Pulmonary artery endothelial cell (primary cell): ENCODE measurements at places on chromosomes 1 and 21.
A peak's percentile ranks its signal among the peaks of the same experiment; 100 is the strongest.

DNA sequence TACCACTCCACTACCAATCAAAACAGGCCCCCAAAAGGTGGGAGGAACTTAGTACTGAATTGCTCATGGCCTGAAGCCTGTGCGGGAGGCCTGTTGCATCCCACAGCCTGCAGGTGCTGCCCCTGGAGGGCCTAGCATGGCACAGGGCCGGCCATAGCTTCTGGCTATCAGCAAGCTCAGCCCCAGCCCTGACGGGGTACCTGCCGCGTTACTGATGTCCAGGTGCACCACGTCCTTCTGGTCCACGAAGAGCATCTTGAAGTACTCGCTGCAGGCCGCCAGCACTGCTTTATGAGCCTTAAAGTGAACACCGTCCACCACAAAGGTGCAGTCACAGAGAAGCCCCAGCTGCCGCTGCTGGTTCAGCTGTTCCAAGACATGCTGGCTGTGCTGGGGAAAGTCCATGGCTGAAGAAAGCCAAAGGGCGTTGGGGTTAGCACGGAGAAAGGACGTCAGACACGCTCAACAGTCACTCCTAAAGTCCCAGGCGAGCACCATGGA, 27.8 kb downstream of the ZBTB17 start:
- DNase-seq: no peak

DNA sequence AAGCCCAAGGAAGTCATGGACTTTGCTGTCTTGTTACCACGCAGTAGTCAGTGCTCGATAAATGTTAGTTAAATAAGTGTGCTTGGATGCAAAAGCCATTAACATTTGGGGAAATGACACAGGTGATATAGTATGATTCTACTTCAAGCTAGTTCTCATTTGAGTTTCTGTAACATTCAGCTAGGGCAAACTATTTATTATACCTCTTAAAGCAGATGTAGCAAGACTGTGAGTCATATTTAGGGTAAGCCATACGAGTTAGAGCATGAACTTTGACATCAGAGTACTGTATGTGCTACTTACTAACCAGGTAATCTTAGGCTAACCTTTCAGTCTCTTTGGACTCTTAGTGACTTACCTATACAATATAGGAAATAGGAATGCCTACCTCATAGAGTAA, 21.0 kb downstream of the CLCA4 start:
- DNase-seq: no peak

- no peak for DNase-seq
Measured at GRCh38 chr1:222867316-222867715, 52.5 kb downstream of the DISP1 start.

DNA sequence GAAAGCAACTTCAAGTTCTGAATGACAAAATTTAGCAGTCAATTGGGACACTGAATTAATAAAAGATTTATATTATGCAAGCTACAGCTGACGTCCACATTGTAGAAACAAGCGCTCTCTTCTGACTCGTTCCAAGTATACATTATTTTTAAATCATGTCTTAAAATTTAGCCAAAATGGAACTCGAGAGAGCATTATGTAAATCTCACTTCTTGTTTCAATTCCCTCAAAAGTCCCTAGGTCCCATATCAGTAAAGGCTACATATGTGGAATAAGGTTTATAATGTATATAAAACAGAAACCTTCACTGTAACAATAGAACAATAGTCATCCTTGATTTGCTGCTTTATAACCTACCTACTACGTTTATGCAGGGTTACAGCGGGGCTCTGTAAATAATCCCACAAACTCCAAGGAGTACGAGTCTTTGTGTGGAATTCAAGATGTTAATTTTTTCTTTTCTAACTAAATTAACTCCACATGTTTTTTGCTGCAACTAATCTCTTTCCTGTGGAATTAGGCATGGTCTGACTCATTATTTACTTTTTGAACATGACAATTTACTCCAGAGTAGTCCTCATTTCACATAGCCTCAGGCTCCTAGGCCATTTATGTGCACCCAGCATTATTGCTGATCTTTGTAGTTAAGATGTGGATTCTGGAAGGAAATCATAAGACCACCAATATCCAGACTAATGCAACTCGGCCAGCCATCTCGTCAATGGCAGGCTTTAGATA, 785.1 kb downstream of the LTN1 start:
- DNase-seq: no peak

DNA sequence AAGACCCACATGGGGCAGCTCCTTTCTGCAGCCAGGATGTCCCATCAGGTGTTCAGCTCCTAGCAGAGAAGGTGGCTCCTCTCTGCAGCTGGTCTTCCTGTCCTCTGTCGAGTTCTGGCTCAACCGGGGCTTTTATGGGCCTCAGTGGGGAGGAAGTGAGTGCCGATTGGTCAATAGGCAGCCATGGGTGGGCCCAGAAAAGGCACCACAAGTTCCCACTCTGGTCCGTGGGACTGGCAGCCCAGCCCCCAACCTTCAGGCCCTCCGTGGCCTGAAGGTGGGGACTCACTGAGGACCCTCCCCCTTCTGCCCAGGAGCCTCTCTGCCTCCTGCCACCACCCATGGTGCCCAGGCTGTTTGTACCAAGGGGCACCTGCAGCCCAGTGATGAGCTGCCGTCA, 161.7 kb upstream of the DUSP10 start:
- no peak for DNase-seq

DNA sequence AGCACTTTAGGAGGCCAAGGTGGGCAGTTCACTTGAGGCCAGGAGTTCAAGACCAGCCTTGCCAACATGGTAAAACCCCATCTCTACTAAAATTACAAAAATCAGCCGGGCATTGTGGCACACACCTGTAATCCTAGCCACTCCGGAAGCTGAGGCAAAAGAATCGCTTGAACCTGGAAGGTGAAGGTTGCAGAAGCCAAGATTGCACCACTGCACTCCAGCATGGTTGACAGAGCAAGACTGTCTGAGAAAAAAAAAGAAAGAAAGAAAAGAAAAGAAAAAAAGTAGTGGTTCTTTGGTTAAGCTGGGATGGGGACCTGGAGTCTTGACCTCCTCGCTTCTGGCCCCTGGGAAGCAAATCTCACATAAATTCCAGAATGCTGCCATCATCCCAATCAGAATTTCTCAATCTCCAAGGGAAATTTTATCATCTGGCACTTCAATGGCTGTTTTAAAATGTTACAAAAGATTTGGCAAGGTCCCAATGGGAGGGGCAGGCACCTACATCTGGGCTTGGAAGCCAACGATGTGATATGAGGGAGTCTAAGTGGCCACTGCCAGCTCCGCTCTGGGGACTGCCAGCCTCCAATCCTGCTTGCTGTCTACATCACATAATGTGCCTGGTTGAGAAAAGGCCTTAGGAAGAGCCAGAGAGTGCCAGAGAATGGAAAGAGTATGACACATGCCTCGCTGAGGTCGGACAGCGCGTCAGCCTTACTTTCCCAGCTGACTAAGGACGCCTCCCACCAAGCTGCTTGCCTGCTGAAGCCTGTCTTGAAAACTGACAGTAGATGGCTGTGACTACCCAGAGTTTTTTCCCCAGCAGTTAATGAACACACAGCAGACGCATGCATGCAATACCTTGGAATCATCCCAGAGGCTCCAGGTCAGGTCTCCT, 42.1 kb upstream of the SRP9 start:
- peak; percentile 57 for DNase-seq

DNA sequence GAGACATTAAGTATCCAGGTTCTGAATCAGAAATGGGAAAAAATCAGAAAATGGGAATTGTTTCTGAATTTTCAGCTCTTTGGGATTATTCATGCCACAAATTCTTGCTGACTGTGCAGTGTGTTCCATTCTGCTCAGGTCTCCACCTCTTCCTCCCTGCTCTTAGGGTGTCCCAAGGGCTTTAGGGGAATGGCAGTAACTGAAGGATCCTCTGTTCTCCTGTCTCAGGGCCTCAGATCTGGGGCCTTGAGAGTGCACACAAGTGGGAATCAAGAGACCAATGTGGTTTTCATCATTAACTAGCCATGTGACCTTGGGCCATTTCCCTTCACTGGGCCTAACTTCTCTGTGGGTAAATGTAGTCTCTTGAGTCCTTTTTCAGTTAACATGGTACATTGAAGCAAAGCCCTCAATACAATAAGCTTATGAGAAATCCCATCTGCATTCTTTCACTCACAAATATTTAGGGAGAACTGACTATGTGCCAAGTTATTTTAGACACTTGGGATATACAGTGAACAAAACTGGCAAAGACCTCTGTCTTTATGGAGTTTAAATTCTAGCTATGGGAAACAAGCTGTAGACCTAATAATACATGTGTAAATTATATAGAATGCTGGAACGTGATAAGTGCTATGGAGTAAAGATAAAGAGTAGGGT, 75.7 kb upstream of the SPATA6 start:
- no peak for DNase-seq

DNA sequence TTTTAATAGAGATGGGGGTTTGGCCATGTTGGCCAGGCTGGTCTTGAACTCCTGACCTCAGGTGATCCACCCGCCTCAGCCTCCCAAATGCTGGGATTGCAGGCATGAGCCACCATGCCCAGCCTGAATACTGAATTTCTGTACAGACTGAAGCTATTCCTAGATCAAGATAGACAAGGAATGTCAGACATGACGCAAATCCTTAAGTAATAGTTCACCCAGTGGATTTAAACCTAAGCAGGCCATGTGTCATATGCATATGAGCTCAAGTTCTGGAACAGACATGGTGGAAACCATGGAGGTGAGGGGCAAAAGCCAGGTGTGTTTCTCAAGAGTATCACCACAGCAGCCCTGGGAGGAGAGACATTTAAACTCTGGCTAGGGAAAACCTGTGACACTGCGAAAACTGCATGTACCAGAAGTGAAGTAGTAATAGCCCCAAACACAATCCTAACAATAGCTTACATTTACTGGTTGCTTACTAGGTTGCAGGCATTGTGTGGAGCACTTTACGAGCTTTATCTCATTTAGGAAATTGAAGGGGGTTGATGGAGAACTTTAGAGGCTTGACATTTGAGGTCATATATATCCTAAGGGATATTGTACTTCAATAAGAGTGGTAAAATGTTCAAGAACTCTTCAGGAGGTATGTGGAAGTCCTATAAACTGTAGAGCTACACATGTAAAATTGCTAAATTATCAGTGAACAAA, 31.7 kb upstream of the MAN1A2 start:
- no peak for DNase-seq

GRCh38 chr1:67138813-67139499, 4.2 kb upstream of the C1orf141 start:
- no peak for DNase-seq

DNA sequence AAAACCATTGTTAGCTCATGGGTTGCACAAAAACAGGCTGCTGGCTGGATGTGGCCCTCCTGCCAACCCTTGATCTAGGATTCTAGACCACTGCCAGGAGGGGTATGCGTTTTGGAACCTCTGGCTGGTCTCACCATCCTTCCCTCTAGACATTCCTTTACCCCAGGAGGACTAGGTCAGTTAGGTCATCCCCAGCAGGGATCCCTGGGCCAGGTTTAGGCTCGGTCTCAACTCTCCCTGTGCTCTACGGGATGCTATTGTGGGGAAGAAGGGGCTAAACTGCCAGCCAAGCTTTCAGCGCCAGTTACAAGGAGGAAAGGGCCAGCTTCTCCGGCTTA, 22.7 kb downstream of the SLC2A1 start:
- no peak for DNase-seq

GRCh38 chr1:48808496-48808895, 31.8 kb upstream of the BEND5 start:
- DNase-seq: no peak
